ENCODE measurements at places on chromosomes 2 and 18. TPM values are rescaled to one million over a fixed set of nuclear protein-coding genes. Genes with fewer than 3 reads are reported as not detected.

The CPO gene
- total RNA-seq = 0.66 TPM

The ALPP gene
- 0.20 TPM for total RNA-seq

The PRADC1 gene
- total RNA-seq = 9.6 TPM

The LHCGR gene
- total RNA-seq = 0.44 TPM

The DES gene
- total RNA-seq = 3.0 TPM

The ERMN gene
- 0.29 TPM for total RNA-seq

- DNase-seq = no peak
Observed at GRCh38 chr2:101398116-101398821, 11.0 kb upstream of the CREG2 start.

GRCh38 chr2:34998741-34999140 is 1356.8 kb upstream of the CRIM1 start:
- DNase-seq = no peak

DNA sequence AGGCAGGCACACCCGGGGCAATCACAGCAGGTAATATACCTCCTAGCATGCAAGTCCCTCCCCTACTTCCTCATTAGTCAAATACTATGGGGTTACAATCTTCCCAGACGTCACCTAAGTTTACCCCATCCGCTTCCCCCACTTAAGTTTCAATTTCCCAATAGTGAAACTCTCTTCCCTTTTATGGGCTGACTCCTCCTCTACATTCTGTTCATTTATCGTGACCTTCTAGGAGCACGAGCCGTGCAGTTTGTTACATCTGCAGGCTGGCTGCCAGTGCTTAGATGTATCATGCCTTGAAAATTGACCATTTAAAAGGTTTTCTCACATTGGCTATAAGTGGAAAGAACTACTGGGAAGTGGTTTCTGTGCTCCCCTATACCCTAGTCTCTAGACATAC is 1357.8 kb upstream of the CRIM1 start:
- no peak for DNase-seq

DNA sequence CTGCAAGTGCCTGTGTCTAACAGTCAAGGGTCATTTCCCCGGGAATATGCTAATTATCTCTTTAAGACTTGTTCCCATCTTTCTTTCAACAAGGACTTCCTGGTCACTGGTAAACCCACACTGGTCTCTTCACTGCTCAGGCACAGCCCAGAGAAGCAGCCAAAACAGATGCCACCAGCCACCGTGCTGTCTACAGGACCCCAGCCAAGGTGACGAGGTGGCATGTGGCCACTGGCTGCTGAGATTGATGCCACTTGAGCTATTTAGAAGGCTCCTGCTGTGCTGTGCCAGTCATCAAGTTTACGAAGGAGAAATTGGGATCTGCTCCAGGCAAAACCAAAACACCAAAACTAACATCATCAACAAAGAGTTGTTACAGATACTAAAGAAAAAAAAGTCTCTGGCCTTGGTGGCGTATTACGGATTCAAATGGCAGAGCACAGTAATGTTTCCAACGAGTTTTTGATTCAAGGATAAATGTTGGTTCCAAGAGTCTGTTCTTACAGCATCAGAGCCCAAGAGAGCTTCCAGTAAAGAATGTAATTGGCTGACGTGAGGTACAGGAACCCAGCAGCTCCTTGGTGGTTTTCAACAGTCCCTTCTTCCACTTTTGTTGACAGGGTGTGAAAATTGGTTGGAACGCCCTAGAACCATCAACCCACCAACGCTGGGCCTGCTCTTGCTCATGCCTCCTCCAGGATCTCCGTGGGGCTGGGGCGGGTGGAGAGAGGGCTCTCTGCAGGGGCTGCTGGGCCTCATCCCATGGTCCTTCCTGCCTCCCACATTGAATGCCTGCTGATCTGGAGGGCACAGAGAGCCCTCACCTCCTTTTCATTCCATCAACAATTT is 63.7 kb upstream of the ZCCHC2 start:
- DNase-seq = no peak

DNA sequence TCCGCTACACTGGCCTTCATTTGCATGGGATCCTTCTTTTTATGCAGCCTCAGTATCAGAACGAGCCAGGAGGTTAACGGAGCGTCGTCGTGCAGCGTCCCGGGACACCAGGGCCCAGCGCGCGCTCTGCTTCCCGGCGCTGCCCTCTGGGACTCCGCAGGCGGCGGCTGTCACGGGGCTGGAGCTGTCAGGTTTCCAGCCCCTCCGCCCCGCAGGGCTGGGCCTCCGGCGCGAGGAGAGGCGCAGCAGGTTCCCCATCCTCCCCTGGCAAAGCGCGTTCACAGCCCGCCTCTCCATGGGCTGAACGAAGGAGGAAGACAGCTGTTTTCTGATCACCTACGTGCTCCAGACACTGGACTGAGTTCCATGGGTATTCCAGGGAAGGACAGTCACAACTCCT is 12.5 kb upstream of the PAX8 start:
- DNase-seq = no peak

DNA sequence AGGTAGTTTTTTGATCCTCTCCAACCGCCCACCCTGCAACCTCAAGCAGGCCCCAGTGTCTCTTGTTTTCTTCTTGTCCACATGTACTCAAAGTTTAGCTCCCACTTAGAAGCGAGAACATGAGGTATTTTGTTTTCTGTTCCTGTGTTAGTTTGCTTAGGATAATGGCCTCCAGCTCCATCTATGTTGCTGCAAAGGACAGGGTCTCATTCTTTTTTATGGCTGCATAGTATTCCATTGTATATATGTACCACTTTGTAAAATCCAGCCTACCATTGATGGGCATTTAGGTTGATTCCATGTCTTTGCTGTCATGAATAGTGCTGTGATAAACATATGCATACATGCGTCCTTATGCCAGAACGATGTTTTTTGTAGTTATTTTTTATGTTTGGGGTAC is 2.5 kb downstream of the CRYGC start:
- no peak for DNase-seq

DNA sequence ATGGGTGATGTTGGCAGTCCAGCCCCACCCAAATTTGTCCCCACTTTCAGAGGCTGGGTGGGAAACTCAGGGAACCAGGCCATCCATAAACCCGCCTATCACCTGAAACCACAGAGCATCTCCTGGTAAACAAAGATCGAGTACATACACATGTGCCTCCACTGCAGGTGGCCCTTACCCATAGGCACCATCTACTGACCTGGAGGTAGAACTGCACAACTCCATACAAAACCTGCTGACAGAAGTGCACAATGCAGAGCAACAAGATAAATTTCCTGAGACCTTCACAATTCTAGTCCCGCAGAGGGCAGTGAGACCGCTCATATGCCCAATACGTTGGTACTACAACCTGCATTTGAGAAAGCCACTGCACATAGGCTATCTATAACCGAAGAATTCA is 856.3 kb downstream of the SUCLG1 start:
- peak; percentile 32 for DNase-seq

- DNase-seq = no peak
Observed at GRCh38 chr2:237628247-237629187, 1.1 kb downstream of the LRRFIP1 start.

DNA sequence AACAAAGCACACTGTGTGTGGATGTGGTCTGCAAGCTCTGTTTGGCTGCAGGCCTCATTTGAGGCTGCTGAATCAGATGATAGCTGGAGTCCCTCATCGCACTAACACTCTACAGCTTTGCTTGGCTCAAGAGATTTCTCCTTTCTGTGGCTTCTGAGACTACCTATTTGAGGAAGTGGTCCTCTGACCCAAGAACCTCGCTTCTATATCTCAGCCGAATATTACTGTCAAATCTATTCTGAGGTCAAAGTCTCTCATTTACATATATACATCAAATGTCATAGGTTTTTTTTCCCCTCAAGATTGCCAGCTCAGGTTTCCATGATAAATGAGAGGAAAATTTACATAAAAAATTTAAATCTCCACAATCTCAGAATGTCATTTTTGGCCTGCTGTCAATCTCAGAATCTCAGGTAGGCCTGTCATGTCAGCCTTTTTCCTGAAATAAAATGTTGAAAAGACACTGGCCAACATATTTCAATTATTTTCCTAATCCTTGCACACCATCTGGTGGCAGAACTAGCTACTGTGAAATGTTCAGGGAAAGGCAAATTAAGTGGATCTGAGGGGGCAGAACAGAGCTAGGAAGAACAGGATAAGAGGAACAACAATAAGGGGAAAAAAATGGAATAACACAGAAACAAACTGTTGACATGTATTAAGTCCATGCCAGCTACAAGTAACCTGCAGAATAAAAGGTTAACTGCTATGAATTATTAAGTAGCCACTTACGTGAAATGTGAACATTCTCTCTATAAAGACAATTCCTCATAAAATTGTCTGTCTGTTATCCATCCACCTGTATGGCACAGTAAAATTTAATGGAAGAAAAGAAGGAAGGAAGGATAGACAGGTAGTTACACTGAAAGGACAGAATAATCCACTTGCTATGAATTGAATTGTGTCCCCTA is 39.3 kb downstream of the AP1S3 start:
- no peak for DNase-seq

GRCh38 chr2:16640001-16640700 is 25.5 kb downstream of the CYRIA start:
- no peak for DNase-seq

GRCh38 chr18:63067939-63068338 is 251.6 kb downstream of the BCL2 start:
- no peak for DNase-seq

DNA sequence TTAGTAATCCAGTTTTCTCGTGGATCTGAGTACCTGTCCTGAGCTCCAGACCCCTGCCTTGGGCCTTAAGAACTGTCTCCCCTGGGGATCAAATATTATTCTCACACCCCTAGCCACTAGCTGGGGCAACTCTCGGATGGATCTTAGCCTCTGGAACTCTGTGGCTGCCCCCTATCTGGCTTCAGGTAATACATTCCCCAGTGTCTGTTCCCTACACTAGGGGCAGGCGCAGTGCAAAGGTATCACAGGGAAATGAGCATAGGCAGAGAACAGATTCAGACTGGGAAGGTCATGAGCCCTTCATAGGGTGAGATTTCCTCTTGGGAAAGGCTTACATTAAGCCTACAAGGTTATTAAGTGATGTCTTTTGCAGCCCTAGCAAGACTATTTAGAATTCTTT is 11.2 kb upstream of the SIX2 start:
- DNase-seq = no peak

GRCh38 chr2:4898706-4899105 is 793.5 kb upstream of the SOX11 start:
- DNase-seq = no peak

DNA sequence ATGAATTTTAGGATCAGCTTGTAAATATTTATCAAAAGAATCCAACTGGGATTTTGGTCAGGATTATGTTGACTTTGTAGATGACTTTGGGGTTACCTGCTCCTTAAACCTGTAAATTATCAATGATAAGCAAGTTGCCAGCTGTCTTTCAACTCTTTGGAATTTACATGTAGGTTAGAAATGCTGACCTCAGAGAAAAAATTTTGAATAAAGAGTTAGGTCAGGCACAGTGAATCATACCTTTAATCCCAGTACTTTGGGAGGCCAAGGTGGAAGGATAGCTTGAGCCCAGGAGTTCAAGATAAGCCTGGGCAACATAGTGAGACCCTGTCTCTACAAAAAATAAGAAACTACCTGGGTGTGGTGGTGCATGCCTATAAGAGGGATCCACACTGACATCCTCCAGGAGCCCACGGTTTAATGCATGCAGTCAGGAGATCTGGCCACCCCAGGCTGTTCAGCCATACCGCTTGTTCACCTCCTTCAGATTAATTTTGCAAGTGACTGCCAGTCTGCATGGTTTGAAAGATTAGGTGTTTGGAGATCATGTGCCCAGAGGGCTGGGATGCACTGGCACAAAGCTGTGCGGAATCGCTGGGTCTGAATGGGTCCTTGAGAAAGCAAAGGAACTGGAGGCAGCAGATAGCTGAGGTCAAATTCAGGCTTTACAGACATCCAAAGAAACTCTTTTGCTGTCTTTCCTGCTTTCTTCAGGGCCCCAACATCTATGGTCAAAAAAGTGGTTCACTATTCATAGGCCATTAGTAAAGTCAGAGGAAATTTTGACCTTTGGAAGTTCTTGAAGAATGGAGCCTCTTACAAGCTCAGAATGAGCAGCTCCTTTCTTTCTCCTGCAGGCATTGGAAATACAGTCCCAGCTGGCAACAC is 83.4 kb upstream of the TXNDC2 start:
- DNase-seq = no peak

DNA sequence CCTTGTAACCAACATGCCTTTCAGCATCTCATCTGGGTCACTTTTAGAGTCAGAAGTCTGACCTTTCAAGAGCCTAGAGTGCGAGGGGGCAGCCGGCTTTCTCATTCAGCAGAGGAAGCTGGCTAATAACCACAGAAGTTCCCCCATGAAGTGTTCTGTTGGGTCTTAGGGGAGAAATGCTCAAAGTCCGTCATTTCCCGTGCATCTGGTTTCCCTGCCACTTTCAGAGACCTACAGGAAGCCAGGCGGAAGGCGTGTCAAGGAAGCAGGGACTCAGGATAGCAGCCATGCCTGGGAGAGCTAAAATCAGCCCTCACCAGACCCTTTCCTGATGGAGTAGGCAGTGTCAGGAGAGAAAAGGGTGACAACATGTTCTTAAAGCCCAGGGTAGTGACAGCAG is 301.8 kb upstream of the ID2 start:
- no peak for DNase-seq

DNA sequence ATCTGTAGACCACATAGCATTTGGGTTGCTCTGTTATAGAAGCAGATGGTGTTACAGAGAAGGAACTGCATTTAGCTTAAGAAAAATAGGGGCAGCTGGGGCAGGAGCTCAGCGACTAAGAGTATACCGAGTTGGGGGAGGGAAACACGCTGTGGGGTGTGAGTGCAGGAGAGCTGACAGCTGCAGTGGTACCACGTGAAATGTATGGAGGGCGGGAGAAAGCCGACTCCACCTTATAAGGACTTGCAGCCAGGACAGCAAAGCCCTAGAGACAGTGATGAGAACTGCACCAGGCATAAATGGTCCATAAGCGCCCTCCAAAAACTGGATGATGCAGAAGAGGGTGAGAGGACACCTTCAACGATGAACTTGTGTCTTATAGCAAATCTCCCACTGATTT is 237.6 kb downstream of the PRKCE start:
- DNase-seq = peak; percentile 47

- no peak for DNase-seq
Observed at GRCh38 chr2:32118055-32118454, 47.6 kb upstream of the SLC30A6 start.

DNA sequence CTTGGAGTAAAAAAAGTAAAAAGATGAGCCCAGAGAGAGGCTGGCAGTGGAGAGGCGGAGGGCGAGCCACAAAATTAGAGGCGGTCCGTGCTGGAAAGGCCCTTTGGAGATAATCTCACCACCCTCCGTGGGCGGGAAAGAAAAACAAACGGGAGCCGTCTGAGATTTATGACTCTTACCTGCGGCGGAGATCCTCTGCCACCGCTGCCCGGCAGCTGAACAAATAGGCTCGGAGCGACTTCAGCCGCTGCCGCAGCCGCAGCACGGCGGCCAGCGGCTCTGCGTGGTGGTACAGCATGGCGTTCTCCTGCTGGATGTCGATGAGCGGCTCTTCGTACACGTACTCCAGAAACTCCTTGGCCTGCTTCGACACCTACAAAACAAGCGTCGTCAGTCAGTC is 94.6 kb downstream of the PLEKHM3 start:
- DNase-seq = no peak

- no peak for DNase-seq
Observed at GRCh38 chr18:34117319-34117718, 107.4 kb downstream of the NOL4 start.

All from H9 (cell line).